ENCODE measurements at places on chromosomes 2 and 18. TPM values are rescaled to one million over a fixed set of nuclear protein-coding genes. Genes with fewer than 3 reads are reported as not detected.

Gene DSC2
- polyA plus RNA-seq, result 15.1 TPM

Gene MC5R
- polyA plus RNA-seq, result not detected

Gene CHRND
- not detected for polyA plus RNA-seq

Gene EFEMP1
- polyA plus RNA-seq, result 232 TPM

Gene FBXO48
- 0.78 TPM for polyA plus RNA-seq

Gene TLX2
- polyA plus RNA-seq, result 0.05 TPM

Gene C2orf66
- polyA plus RNA-seq, result 0.14 TPM

Gene WDR35
- polyA plus RNA-seq, result 4.1 TPM

Gene ANTXR1
- polyA plus RNA-seq, result 26.5 TPM

DNA sequence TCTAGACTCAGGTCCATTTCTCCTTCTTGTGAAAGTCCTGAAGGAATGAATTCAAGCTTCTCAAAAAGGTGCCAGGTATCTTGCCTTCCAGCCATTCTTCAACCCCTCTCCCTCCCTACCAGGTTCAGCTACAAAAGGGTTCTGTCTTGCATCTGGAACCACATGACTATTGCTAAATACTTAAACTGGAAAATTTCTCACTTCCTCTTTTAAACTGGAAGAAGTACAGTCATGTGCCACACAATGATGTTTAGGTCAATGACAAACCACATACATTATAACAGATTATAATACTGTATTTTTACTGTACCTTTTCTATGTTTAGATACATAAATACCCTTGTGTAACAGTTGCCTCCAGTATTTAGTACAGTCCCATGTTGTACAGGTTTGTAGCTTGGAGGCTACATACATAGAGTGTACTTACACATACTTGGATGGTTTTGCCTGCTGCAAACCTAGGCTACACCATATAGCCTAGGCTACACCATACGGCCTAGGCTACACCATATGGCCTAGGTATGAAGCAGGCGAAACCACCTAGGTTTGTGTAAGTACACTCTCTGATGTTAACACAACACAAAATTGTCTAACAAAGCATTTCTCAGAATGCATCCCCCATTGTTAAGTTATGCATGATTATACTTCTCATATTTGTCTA lies 142.0 kb upstream of the DNMT3A start:
- DNase-seq, result peak; percentile 35

- peak; percentile 40 for DNase-seq
Measured at GRCh38 chr2:150549381-150549780, 61.9 kb upstream of the RND3 start.

DNA sequence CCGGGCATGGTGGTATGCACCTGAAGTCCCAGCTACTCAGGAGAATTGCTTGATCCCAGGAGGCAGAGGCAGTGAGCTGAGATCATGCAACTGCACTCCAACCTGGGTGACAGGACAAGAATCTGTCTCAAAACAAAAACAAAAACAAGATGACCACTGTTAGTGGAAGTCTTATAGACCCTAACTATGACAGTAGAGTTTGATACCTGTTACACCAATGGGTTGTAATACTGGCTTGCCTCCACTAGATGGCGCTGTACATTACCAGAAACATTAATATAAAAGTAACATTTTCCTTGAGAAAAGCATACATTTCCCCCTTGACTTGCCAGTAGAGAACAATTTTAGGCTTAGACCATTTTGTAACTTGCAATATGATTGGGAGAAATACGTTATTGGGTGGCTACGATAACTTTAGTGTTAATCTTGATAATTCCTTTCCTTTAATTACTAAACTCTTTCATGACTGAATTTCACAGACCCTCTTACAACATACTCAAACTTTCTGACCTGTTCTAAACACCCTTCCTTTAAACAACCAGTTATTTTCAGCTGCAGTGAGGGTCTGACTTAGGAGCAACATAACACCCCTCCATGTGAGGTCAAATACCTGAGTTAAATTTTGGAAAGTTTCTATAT lies 19.5 kb downstream of the SLC25A52 start:
- peak; percentile 12 for DNase-seq

DNA sequence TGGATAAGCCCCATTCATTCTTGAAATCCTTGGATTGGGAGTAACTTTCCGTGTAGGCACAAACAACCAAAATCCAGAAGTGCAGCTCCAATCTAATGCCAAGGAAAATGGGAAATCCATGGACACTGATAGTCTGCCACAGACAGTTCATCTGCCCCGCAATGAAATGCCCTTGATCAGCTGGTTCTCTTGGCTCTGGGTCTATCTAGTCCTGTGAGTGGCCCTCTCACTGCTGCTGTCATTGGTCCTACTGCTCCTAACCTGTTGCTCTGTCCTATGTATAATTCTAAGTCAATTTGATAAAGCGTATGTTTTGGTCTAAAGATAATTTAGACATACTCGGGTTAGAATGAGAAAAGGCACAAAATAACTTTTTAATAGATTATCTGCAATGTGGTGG lies 13.7 kb upstream of the TMEM182 start:
- no peak for DNase-seq
